Vagina (tissue), 2 donors: ENCODE measurements at places on chromosomes 2 and 18. TPM values are rescaled to one million over a fixed set of nuclear protein-coding genes. Genes with fewer than 3 reads are reported as not detected.

The HOXD9 gene
- 12.5 TPM for total RNA-seq

The XIRP2 gene
- total RNA-seq, result not detected

The CRYGD gene
- not detected for total RNA-seq

The PLEK gene
- 4.4 TPM for total RNA-seq

The IL1R1 gene
- 79.6 TPM for total RNA-seq

The TBR1 gene
- total RNA-seq, result not detected

The ADCYAP1 gene
- 2.2 TPM for total RNA-seq

The CD302 gene
- 56.5 TPM for total RNA-seq
